ENCODE measurements at places on chromosomes 1 and 21.
A peak's percentile ranks its signal among the peaks of the same experiment; 100 is the strongest.

- DNase-seq, result no peak
Measured at GRCh38 chr1:101295209-101295608, 58.4 kb downstream of the S1PR1 start.

GRCh38 chr1:242086706-242087105, 87.8 kb upstream of the MAP1LC3C start:
- no peak for DNase-seq

GRCh38 chr21:30257773-30258172, 25.0 kb downstream of the KRTAP24-1 start:
- no peak for DNase-seq

DNA sequence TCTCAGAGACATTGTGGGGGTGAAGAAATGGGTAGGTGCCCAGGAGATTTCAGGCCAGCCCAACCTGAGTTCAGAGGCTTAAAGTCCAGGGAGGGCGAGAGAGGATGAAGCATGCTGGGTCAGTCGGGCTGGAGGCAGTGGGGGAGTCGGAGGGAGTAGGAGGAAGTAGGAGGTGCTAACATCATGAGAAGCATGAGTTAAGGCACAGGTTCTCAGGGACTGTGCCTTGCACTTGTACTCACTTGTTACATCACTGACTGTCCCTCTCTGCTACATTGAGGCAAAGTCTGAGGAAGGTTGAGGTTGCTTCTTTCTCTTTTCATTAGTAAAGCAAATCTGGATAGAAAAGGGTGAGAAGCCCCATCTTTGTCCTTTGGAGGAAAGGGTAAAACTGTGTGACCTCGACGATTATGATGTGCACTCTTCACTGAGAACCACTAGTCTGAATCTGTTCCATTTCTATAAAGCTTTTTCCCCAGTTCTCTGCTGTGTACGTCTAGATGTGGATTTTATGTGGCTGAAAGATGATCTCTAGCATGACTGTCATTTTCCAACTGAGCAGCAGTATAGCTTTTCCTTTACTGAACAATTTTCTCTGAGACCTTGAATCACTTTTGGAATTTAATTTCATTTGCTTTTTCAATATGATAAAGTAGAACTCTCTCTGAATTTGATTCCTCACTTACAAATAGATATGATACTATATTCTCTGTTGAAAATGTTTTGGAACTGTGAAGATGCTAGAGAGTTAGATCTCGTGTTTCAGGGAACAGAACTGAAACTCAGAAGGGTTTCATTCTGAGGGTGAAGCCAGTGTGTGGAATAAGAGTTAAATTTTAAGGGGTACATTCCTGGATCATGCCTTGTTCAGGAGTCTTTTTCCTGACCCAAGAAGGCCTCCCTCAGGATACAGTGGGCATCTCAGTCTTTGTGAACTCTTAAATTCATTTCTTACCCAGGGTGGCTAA, 94.6 kb downstream of the FGGY start:
- DNase-seq, result no peak

DNA sequence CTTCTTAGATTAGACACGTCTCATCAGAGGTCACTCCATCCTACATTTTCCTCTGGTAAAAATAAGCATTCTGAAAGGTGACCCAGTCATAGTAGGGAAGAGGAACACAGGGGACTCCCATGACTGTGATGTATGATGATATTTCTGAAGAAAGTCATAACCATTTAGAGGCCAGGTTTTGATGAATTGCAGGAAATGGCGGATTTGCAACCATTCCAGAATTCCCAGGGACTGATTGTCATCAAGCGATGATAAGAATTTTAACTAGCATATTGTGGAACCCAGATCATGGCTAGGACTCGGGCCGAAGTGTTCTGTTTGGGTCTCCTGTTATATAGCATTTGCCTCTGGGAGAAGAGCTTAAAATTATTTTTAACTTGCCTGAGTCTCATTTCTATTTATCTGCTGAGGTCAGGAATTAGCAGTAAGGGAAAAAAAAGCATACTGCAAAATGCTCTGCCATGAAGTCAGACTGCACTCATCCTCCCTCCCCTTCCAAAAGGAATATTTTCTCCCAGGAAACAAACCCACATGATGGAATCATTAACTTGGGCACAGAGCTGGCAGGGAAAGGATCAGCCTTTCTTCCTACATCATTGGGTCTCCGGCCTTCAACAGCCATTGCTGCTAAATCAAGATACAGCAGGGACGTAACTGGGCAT, 286.7 kb downstream of the HLX start:
- DNase-seq, result no peak

- no peak for DNase-seq
Measured at GRCh38 chr1:246193537-246193936, 313.5 kb downstream of the SMYD3 start.

GRCh38 chr1:160425847-160426246, 25.5 kb downstream of the VANGL2 start:
- DNase-seq, result no peak

- no peak for DNase-seq
Measured at GRCh38 chr1:88284066-88284465, 400.0 kb upstream of the PKN2 start.

- no peak for DNase-seq
Measured at GRCh38 chr1:168488138-168488537, 55.7 kb downstream of the XCL2 start.

GRCh38 chr1:153374071-153374470, 1.4 kb downstream of the S100A12 start:
- no peak for DNase-seq

DNA sequence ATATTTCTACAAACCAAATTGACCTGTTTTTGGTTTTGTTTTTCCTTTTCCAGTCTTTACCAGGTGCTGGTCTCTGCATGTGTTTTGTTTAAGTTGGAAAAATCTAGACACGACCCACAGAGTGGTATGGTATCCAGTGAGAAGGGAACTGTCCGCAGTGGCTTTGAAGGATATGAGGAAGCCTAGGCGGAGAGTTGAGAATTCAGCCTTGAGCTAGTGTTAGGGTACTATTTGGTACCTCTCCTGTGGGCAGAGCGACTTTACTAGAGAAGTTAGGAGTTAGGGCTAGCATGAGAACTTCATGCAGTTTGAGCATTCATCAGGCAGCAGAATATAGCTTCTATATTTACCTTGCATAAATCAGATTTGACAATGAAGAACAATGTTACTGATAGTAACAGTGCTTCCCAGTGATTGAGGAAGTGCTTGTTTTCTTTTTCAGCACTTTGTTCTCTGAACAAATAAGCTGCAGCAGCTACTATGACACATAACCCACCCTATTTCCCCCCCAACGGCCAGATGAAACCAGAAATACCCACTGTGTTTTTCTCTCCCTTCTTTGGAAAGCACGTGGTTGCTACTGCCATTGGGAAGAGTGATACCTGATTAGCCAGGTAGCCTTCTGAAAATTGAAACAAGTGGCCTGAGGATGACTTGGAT, 19.0 kb downstream of the MRPS6 start:
- no peak for DNase-seq

- DNase-seq, result no peak
Measured at GRCh38 chr1:203521074-203521794, 27.3 kb downstream of the OPTC start.

DNA sequence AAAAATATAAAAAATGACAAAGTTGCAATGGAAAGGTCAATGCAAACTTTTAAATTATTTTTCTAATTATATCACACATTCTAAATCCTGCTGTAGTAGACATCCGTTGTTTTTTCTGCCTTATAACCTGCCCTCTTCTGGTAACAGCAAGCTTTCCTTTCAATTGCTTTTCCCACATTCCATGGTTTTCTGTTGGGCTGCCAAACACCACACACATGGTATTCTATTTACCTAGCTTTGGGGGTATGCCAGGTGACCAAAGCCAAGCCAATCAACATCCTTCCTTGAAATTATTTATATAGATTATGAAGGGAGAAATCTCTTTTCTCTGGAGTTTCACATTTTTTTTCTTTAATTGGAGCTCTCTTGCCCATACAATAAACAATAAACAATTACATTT, 3.4 kb upstream of the LAMC1 start:
- no peak for DNase-seq

DNA sequence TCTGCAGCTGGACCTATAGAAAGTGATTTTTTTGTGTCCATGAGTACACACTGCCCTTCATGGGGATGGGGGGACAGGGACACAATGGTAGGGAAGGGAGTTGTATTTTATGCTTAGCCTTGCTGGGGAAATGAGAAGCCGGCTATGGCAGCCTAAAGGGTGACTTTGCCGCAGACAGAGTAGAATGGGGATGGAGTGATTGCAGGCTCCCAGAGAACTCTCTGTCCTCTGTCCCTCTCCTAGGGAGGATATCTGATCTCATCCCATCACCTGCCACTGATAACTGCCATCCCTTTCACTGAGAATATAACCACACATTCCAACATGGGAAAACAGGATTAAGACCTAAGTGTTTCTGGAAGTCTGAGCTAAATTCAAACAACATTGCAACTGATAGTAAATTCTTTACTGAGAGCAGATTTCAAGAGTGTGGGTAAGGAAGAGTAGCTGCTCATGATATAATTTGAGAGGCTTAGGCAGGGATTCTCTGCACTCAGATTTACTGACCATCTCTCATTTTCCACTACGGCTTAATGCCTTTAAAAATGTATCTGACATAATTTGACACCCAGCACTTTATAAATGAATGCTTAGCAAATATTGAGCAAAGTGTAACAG, 13.9 kb downstream of the SH2D1B start:
- DNase-seq, result no peak

DNA sequence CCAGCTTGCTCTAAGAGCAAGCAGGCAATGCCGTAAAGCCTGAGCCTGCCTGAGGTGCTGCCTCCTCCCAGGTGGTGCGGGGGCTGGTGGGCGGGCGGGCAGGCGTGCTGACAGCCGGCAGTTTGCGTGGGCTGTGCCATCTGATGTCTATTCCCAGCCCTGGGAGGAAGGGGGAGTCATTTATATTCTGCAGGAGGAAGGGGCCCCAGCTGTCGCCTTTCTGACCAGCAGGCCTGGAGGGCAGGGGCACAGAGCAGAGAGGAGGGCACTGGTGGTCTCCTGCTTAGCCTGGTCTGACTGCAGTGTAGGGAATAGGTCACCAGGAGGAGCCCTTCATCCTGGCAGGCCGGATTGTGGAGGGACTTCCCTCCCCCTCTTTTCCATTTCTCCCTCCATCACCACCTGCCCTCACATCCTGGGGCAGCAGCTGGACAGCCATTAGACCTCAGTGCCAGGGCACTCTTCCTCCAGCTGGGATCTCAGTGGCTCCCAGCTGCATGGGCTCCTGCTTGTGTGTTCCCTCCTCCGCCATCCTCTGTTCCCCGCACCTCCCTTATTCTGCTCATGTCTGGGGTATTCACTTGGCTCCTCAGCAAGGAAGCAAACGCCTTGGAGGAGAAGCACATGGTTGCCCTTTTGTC, 4.4 kb downstream of the CYB561D1 start:
- DNase-seq, result peak; percentile 41

GRCh38 chr21:19510653-19511052, 1107.1 kb upstream of the TMPRSS15 start:
- no peak for DNase-seq

- DNase-seq, result no peak
Measured at GRCh38 chr1:158024737-158025136, 31.3 kb downstream of the KIRREL1 start.

DNA sequence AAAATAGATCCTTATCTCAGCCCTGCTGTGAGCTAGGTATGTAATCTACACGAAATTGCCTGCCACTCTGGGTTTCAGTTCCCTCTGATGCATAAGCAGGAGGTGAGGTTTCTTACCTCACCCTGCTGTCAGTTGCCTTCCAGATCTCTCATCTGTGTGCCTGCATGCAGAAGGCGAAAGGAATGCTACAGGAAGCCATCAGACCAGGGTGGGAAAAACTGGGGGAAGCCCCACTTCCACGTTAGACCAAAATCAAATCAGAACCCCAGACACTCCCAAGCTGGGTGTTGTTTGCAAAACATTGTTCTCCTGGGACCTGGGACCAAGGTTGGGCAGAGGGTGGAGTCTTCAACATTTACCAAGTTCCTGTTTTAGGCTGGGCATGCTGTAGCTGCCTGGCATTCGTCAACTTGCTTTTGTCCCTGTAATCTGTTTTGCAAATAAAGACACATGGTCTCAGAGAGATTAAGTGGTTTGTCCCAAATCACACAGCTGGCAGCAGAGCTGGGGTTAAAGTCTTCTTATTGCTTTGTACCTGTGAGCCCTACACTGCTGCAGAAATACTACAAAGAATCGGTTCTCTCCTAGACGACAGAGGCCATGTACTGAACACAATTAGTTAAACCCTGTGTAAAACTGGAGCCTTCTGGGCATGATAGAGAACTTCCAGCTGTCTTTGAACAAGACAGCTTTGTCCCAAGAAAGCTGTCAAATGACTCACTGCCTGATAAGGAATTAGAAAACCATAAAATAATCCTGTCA, 389.7 kb upstream of the RUNX1 start:
- DNase-seq, result peak; percentile 38
